ENCODE measurements at places on chromosomes 7 and 10.
A peak's percentile ranks its signal among the peaks of the same experiment; 100 is the strongest.

DNA sequence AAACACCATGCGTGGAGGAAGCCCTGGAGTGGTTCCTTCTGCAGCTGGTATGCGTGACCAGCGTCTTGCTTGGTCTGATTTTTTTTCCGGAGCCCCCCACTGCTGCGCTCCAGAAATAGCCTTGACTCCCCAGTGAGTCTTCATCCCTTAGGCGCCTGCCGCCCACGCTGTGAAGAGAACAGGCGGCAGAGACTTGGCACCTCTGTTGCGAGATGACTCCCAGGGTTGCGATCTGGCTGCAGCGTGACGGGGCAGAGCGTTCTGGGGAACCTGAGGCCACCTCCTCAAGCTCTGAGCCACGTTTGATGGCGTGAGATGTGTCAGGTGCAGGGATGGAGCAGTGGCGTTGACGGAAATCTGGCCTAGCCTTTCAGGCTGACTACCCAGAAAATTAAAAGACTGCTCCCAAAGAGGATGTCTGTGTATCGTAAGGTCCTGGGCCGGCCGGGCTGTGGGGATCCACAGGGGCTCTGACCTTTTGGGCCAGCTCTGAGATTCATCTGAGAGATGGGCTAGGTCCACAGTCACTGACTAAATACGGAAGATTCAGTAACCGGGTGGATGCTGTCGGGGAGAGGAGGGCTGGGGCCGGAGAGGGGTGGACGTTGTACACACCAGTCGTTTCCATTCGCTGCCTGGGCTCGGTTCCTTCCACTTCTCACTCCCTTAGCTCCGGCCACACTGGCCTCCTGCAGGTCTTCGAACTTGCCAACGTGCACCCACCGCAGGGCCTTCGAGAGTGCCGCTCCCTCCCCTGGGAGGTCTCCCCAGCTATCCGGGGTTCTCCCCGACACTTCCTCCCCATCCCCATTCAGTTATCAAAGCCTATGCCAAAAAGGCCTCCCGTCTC lies 33.8 kb downstream of the PFKFB3 start:
- no peaks in the 10 kb centered on the region for H3K27me3 ChIP-seq
- no peak overlapping the region for H3K27ac ChIP-seq
- no peak overlapping the region for H3K4me3 ChIP-seq
- no peaks in the 10 kb centered on the region for H3K36me3 ChIP-seq

GRCh38 chr7:7953806-7954205 lies 14.8 kb upstream of the GLCCI1 start:
- no peak overlapping the region for H3K4me3 ChIP-seq
- no peaks in the 10 kb centered on the region for H3K36me3 ChIP-seq
- H3K4me1 ChIP-seq, result no peaks in the 10 kb centered on the region
- H3K27ac ChIP-seq, result no peak overlapping the region
- no peaks in the 10 kb centered on the region for H3K27me3 ChIP-seq
- DNase-seq, result no peak

DNA sequence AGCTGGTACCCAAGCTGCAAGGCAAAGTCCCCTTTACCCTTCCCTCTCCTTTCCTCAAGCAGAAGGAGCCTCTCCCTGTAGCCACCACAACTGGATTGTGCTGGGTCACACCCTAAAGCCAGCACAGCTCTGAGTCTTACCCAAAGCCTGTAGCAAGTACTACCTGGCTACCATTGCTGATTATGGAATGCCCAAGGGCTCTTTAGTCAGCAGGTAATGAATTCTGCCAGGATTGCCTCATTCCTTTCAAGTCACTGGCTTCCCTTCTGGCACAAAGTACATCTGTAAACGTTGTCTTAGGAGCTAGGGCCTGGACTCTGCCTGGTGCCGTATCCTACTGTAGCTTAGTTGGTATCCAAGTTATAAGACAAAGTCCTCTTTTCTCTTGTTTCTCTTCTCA lies 52.0 kb downstream of the FAS start:
- H3K27me3 ChIP-seq, result no peaks in the 10 kb centered on the region
- no peaks in the 10 kb centered on the region for H3K4me1 ChIP-seq
- H3K4me3 ChIP-seq, result no peak overlapping the region
- DNase-seq, result no peak
- no peak overlapping the region for H3K27ac ChIP-seq

GRCh38 chr7:85039196-85039923 lies 147.5 kb downstream of the SEMA3D start:
- no peaks in the 10 kb centered on the region for H3K4me1 ChIP-seq
- peak; percentile 10 for DNase-seq
- H3K27me3 ChIP-seq, result no peaks in the 10 kb centered on the region
- H3K36me3 ChIP-seq, result no peaks in the 10 kb centered on the region
- H3K27ac ChIP-seq, result no peak overlapping the region

DNA sequence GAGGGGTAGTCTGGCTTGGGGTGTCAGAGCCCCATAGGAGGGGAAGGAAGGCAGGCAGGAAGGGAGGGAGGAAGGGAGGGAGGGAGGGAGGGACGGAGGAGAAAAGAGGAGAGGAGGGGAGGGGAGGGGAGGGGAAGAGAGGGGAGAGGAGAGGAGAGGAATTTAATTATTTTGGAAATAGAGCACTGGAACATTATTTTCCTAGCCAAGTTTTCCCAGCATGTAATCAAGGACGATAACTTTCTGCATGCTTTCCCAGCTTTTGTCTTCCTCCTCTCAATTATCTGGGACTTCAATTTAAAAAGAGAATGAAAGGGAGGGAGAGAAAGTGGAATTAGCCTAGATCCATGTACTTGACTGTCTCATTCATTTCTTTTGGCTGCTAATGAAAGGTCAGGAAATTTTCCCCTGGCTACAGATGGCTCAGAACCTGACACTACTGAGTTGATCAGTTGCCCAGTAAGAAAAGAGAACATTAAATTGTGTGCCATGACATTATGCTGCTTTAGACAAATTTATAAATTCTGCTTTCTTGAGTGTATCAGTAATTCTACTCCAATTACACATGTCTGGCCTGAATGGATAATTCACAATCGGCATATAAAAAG lies 148.8 kb downstream of the LRRC4 start:
- peaks cover 5% of the 10 kb centered on the region for H3K4me1 ChIP-seq
- H3K4me3 ChIP-seq, result no peak overlapping the region
- H3K27me3 ChIP-seq, result no peaks in the 10 kb centered on the region
- H3K27ac ChIP-seq, result no peak overlapping the region

DNA sequence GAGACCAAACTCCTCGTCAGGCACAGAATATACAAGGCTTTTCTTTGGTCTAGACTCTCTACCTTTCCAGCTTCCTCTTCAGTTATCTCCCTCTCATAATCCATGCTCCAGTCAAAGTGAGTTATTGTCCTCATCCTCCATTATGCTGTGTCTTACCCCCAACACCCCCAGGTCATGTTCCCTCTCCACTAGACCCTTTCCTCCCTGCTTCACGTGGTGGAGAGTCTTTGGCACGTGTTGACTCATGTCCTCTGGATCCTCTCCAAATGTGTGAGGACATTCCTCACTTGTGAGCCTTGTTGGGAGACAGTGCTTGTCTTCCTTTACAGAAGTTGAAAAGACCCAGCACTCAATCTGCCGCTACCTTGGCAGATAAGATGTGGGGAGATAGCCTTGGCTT lies 36.0 kb upstream of the DLD start:
- no peak overlapping the region for H3K27ac ChIP-seq
- no peaks in the 10 kb centered on the region for H3K4me1 ChIP-seq
- DNase-seq, result no peak
- no peaks in the 10 kb centered on the region for H3K27me3 ChIP-seq

DNA sequence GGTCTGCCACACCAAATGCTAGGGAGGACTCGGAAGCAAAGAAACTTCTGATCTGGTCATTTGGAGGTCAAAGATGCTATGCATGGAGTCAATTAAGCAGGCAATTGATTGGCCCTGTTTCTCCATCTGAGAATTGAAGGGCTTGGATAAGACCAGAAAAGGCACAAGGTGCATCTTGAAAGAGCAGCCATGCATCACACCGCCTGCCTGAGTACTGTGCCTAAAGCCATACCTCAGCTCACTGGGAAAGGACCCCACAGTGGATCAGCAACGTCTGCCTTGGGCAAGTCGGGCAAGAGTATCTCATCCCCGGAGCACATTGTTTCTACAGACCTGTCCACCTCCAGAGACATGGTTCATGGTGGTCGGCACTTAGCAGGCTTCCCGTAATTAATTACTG lies 42.4 kb downstream of the DLG5 start:
- no peaks in the 10 kb centered on the region for H3K36me3 ChIP-seq
- DNase-seq, result no peak
- peaks cover 19% of the 10 kb centered on the region for H3K4me1 ChIP-seq
- H3K27ac ChIP-seq, result no peak overlapping the region

DNA sequence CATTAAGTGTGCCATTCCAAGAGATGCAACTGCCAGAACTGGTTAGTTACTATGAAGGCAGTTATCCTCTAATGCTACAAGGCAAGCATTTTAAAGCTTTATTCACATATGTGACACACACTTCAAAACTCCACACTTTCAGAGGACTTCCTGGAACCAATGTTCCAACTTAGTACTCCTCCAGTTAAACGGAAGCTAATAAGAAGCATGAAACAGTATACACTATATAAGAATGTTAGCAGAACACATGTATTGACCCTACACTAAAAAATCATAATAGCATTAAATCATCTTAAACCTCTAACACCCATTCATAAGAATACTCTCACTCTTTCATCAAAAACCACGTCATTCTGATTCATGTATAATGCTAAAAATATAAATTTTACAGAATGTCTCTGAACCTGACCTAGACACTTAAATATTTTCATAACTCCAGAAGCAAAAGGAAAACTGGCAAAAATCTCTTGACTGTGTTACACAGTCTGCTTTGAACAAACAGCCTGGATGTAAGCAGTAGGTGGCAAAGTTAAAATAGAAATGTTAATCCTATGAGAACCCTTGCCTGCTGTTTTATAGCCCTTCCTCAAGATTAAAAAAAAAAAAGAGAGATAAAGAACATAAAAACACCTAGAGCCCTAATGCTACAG lies 135.0 kb downstream of the SEMA3C start:
- H3K4me1 ChIP-seq, result peaks cover 15% of the 10 kb centered on the region
- DNase-seq, result no peak
- H3K27ac ChIP-seq, result peak overlapping the region; percentile 9
- no peaks in the 10 kb centered on the region for H3K27me3 ChIP-seq
- no peak overlapping the region for H3K4me3 ChIP-seq

DNA sequence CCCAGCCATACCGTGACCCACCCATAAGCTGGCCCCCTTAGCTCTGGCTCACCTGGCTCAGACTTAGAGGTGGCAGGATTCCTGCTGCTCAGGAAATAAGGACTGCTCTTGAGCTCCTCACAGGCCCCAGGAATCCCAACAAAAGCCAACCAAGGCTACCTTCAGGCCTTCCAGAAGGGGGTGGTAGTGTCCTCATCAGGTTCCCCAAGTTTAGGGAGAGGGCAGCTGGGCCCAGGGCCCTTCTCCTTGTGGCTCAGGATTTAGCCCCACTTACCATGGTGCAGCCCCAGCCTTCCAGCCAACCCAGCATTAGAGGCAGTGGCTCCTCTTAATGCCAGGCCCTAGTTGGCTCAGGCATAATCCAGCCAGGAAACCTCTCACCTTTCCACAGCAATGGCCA lies 23.5 kb downstream of the NPFFR1 start:
- H3K27ac ChIP-seq, result no peak overlapping the region
- H3K4me1 ChIP-seq, result peaks cover 10% of the 10 kb centered on the region
- no peaks in the 10 kb centered on the region for H3K36me3 ChIP-seq

- no peak overlapping the region for H3K4me3 ChIP-seq
- H3K4me1 ChIP-seq, result no peaks in the 10 kb centered on the region
These were observed 118.5 kb downstream of the CREB5 start for GRCh38 chr7:28530803-28531175.

- peak overlapping the region; percentile 10 for H3K27ac ChIP-seq
- no peaks in the 10 kb centered on the region for H3K36me3 ChIP-seq
- H3K4me3 ChIP-seq, result no peak overlapping the region
- DNase-seq, result no peak
- H3K27me3 ChIP-seq, result no peaks in the 10 kb centered on the region
- H3K4me1 ChIP-seq, result peaks cover 100% of the 10 kb centered on the region
These were observed 10.3 kb downstream of the ZMIZ1 start for GRCh38 chr10:79079054-79079397.

DNA sequence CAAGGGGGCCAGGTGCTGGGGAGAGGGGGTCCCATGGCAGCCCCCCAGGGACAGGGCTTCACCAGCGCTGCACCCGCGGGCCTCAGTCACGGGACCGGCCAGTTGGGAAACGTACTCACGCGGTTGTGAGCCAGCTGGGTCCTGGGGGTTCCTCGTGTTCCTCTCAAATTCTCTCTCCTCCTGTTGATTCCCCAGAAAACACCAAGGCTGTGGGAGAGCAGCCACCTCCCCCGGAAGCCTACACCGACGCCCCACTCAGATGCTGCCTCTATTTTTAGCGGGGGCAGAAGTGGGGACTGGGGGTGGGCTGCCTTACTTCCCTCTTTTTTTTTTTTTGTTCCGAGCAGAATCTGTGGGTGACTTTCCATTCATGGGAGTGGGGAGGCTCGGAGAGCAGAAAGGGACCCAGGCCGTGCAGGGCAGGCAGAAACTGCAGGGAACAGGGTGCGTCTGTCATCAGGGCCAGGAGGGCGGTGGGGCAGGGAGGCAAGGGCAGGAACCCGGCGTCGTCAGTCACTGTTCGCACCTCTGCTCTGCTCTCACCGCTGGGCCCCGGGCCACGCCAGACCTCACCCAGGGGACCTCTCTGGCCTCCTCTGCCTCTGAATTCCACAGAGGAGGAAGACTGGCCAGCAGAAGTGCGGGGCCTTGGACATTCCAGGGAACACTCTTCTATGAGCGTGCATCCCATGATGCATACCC lies 63.1 kb downstream of the CARD11 start:
- H3K4me3 ChIP-seq, result no peak overlapping the region
- H3K4me1 ChIP-seq, result no peaks in the 10 kb centered on the region
- H3K36me3 ChIP-seq, result no peaks in the 10 kb centered on the region
- H3K27me3 ChIP-seq, result peaks cover 51% of the 10 kb centered on the region

DNA sequence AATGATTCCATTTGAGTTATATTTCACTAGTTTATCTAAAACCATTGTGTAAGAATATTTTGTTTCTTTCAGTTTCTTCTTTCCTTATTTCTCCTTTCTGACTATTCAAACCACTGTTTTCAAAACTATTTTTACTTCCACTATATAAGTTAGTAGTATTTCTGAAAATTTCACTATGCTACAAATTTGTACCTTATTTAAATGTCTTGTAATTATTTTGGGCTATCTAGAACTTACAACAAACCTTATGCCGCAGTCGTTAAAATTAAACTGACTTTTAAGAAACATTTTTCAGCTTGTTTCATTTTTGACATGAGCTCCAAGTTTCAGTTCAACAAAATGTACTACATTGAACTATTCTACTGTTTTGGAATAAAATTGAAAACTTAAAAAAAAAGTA lies 1.8 kb downstream of the TFEC start:
- peak overlapping the region; percentile 41 for H3K4me3 ChIP-seq
- H3K27ac ChIP-seq, result peak overlapping the region; percentile 84

DNA sequence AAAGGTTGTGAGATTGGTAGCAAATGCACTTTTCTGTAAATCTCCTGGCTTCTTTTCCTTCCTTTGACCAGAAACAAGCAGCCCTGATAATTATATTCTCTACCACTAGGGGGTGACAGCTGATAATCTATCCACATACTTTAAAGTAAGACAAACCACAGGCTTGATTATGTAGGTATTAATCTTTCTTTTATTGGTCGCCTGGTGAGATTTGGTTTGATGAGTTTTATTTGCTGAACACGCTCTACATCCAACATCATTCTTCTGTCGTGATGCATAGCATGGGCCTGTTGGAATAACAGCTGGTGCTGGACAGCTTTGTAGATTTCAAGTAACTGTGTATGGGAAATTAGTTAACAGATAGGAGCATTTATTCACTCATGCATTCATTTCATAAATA lies 63.5 kb downstream of the ZNF365 start:
- no peak overlapping the region for H3K4me3 ChIP-seq
- H3K36me3 ChIP-seq, result no peaks in the 10 kb centered on the region
- H3K4me1 ChIP-seq, result peaks cover 16% of the 10 kb centered on the region
- H3K27me3 ChIP-seq, result peaks cover 4% of the 10 kb centered on the region
- no peak overlapping the region for H3K27ac ChIP-seq
